ENCODE measurements at places on chromosomes 7 and 10.

- no peak for DNase-seq
These were observed 974.6 kb upstream of the CELF2 start for GRCh38 chr10:10043083-10043482.

DNA sequence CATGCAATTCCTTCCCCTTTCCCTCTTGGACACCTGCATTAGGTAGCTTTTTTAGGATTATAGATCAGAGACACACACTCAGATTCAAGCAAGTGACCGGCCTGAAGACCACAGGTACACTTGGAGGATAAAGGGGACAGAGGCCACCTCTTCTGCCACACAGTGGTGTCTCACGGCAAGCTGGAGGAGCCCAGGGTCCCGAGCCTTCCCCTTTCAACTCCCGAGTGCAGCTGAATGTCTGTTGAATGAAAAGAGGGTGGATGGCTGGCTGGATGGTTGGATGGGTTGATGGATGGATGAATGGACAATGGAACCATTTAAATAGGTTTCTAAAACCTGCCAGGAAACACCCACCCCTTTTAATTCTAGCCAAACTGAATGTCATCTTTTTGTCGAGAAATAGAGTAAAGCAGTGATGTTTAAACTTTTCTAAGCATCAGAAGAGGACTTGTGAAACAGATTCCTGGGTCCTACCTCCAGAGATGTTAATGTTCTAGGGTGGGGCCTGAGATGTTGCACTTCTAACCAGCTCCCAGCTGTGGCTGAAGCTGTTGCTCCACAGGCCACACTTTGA lies 49.2 kb upstream of the ZMIZ1 start:
- DNase-seq = no peak

GRCh38 chr7:110994028-110994967 lies 96.6 kb upstream of the LRRN3 start:
- DNase-seq = no peak

DNA sequence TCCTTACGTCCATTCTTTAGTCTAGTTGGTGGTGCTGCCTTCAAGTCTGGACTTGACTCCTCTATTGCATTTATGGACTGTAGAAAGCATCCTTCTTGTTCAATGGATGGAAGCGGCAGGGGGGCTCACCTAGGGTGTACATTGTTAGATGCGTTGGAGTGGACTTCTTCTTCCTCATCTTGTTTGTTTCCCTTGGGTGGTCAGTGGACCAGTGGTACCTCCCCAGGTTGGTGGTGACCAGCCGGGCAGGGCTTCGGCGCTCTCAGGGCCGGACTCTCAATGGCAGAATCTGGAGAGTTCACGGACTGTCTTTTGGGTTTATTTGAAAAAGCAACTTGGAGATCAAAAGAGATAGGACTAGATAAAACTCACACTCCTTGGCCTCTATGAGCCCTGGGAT lies 6.2 kb upstream of the BTBD16 start:
- DNase-seq = no peak

- no peak for DNase-seq
These were observed 37.7 kb upstream of the HABP2 start for GRCh38 chr10:113515161-113515560.

DNA sequence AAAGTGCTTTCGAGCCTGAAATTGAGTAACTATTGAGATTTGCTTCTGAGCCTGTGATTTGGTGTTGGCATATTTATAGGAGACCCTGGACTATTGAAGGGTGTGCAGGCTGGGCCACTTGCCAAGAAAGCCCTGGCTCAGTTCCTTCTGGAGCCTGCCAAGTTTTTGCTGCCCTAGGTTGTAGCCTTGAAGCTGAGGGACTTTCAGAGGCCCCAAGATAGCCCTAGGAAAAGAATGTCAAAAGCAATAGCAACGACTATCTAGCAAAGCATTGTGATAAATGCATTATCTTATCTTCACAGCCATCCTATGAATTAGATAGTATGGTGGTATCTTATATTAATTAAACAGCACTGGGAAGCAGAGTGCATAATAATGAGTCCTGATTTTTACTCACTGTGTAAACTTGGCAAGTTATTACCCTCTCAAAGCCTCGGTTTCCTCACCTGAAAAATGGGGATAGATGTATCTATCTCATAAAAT lies 473.7 kb upstream of the PODXL start:
- peak; percentile 25 for DNase-seq

- no peak for DNase-seq
These were observed 2.6 kb upstream of the SAMD8 start for GRCh38 chr10:75108684-75109458.

DNA sequence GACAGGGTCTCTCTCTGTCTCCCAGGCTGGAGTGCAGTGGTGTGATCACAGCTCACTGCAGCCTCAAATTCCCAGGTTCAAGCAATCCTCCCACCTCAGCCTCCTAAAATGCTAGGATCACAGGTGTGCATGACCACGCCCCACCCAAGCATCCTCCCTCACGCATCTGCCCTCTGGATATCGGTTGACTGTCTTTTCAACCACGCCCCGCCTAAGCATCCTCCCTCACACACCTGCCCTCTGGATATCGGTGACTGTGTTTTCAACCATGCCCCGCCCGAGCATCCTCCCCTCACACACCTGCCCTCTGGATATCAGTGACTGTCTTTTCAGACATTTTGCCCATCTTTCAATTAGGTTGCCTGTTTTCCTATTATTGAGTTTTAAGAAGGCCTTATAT lies 140.5 kb downstream of the MAD1L1 start:
- DNase-seq = no peak

DNA sequence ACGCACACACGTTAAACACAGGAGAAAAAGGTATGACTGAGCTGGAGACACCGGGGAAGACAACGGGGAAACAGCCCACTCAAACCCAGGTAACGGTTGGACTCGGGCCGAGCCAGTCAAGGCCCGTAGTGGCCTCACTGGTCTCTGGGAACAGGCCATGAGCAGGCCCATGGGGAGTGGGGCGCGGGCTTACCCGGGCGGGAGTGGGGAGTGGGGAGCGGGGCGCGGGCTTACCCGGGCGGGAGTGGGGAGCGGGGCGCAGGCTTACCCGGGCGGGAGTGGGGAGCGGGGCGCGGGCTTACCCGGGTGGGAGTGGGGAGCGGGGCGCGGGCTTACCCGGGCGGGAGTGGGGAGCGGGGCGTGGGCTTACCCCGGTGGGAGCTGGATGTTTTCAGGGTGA lies 11.5 kb downstream of the INTS1 start:
- no peak for DNase-seq

DNA sequence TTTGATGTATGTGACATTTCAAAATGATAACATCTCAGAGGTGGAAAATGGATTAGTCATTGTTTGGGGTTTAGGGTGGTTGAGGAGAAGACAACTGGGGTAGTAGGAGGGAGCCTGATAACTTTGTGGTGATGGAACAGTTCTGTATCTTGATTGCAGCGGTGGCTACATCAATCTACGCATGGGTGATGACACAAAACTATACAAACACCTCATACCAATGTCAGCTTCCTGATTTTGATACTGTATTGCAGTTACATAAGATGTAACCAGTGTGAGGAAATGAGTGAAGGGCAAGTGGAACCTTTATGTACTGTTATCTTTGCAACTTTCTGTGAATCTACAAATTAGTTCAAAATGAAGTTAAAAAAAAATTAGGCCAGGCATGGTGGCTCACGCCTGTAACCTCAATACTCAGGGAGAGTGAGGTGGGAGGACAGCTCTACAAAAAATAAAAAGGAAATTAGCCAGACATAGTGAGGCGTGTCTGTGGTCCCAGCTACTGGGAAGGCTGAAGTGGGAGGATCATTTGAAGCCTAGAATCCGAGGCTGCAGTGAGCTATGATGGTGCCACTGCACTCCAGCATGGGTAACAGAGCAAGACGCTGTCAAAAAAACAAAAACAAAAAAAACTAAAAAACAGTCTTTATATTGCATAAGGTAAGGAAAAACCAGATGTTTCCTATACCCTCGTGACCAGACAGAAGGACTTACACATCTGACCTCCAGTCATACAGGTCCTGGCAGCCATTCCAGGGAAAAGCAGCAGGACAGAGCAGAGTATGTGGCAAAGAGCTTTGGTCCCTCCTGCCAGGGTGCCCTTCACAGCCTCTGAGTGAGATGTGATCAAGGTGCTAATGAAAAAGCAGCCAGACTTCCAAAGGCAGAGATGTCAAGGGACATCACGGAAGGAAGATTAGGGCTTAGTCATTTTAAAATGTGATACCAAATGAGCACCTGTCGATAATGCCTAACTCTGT lies 50.8 kb downstream of the CYTH3 start:
- DNase-seq = no peak

DNA sequence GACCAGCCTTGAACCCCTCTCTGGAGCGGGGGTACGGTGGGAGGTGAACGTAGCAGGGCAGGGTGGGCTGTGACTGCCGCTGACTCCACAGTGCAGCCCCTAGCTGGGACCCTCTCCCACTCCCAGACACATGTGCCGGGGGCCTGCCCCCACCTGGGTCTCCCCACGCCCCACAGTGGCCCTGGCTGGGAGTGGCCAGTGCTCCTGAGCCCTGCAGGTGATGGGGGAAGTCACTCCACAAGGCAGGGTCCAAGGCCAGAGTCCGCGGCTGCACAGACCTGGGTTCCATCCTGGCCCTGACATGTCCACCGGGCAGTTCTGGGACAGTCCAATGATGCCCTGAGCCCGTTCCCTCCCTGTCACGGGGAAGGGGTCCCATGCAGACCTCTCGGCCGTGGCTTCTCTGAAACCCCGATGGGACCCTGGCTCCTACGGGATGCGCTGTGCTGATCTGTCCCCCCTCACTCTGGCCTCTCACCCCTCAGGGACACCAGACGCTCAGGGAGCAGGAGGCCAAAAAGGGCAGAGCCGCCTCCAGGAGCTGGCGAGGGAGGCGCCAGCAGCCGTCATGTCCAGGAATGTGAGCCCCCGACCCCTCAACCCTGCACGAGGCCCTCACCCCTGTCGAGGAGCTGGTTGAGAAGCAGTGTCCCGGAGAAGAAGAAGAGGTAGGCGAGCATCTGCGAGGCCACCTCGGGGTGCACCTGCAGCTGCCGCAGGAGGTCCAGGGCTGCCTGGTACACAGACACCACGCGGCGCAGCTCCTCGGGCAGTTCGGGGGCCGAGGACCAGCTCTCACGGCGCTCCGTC lies 40.4 kb downstream of the AP5Z1 start:
- DNase-seq = no peak

DNA sequence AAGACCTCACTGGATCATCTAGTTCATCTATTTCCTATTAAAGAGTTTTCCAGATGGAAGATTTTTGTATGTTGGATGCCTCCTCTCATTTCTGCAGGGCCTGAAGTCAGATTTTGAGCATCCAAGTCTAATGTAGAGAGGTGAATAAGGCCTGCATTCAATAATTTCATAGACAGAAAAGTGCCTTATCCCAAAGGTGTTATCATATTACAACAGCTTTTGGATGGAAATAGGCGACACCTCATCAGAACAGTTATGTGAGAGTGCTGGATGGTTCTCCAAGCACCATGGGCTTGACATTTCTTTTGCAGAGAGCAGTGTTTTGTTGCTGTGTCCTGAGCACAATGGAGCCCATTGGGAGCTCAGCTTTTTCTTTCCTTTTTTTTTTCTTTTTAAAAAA lies 162.4 kb upstream of the MEOX2 start:
- DNase-seq = no peak

GRCh38 chr7:156368053-156368843 lies 272.3 kb upstream of the RNF32 start:
- no peak for DNase-seq

DNA sequence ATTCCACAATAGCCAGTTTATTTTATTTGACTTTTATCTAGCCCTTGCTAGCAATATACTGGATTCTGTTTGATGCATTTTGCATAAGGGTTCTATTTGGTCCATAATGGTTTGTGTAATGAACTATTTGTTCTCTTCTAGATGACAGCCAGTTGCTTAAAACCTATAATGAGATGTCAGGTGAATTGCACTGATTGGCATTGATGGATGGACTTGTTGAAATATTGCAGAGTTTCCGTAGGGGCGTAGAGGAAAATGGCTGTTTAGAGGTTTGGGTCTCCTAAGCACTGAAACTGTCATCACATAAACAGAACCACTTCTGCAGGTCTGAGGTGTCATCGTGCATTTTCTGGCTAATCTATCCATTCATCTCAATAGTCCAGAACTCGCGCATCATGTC lies 124.9 kb upstream of the HDAC9 start:
- DNase-seq = no peak

GRCh38 chr7:2063563-2064260 lies 169.0 kb downstream of the MAD1L1 start:
- no peak for DNase-seq

DNA sequence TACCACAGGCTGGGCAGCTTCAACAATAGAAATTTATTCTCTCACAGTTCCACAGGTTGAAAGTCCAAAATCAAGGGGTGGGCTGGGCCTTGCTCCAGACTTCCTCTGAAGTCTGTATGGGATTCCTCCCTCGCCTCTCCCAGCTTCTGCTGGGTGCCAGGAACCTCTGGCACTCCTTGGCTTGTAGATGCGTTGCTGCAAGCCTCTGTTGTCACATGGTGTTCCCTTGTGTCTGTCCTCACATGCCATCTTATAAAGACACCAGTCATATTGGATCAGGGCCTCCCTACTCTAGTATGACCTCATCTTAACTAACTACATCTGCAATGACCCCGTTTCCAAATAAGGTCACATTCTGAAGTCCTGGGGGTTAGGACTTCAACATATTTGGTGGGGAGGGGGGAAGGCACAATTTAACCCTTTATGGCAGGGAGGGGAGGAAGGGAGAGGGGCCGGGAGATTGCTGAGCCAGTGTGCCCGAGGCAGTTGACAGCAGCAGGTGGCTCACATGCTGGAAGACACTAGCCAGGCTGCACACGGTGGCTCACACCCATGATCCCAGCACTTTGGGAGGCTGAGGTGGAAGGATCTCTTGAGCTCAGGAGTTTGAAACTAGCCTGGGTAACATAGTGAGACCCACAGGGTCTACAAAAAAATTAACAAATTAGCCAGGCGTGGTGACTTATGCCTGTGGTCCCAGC lies 18.8 kb downstream of the ZNF282 start:
- no peak for DNase-seq

DNA sequence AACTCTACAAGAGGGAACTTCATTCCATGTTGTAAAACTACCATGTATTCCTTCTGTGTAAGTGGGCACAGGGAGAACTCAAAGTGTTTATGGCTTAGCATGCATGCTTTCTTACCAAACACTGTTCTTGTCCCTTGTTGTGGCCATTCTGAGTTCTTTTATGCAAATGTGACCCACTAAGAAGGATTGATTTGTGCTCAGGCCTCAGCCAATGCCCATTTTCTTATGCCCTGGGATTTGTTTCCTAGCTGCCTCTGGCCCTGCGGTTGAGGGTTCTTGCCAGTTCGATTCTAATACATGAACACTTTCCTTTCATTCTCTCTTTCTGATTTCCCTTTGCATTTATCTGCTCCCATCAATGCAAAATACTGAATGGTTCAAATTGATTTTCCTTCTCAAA lies 316.7 kb downstream of the NRG3 start:
- no peak for DNase-seq

- DNase-seq = no peak
These were observed 1.9 kb downstream of the DHX32 start for GRCh38 chr10:125878957-125879835.

DNA sequence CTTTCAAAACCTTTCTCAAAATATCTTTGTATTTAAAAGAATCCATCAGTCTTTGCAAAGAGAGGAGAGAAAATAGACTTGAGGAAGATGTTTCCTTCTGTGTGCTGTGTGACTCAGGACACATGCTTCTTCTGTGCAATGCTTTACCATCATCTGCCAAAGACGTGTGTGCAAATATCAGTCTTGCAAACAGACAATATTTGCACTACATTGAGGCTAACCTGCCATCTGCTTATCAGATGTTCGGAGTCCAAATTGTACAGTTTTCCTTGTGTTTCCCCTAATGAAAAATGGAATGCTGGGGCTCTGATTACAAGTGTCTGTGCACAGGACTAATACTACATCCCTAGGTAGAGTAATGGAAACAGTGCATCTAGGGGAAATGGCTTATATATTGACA lies 353.1 kb upstream of the LRRTM3 start:
- no peak for DNase-seq

- DNase-seq = no peak
These were observed 79.6 kb upstream of the AUTS2 start for GRCh38 chr7:69518705-69519077.
